ENCODE measurements at places on chromosomes 6 and 20.

DNA sequence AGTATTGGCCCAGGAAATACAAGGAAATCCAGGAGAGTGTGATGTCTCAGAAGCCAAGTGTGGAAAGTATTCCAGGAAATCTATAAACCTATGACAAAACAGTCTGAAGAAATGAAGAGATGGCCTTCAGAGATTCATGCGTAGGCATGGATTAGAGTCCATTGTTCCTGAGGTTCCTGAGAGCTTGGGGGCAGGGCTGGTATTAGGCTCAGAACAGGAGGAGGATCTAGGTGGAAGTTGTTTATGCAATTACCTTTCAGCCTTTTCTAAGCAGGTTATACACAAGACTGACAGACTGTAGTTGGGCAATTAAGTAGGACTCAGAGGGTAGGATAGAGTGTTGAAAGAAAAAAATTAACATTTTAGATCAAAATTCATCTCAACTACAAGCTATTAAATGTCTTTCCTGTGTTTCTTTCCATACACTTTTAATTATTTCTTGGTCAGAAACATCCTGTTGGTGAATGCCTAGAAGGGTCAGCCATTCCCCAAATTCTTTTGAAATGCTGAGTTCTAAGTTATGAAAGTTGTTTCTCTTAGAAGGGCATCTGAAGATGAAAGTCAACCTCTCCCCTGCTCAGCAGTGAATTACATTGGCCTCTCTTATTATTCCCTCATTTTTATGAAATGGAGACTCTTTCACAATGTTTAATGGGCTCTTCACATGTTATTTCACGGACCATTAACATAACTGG, 201.2 kb upstream of the MYLIP start:
- DNase-seq, result no peak

DNA sequence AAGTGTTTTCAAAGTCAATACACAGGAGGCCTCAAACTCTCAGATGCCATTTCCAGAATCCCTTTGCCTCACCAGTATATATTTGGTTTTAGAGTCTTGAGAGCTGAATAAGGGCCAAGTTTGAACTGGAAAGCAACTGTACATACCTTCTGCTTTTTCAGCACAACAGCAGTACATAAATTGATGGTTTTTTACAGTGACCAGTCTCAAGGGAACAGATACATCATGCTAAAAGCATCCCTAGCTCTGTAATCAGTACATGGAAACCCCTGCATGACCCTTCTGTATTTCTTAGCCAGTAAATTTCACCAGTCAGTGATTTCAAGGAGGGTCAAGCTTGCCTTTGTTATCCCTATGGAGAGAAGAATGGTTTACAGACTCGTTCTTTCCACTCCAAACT, 40.6 kb upstream of the ECHDC1 start:
- DNase-seq, result no peak

- DNase-seq, result no peak
Measured at GRCh38 chr20:34472246-34472925, 43.8 kb upstream of the DYNLRB1 start.

- DNase-seq, result no peak
Measured at GRCh38 chr6:22113026-22113766, 183.6 kb downstream of the PRL start.

GRCh38 chr6:149331043-149331807, 13.7 kb downstream of the TAB2 start:
- no peak for DNase-seq

DNA sequence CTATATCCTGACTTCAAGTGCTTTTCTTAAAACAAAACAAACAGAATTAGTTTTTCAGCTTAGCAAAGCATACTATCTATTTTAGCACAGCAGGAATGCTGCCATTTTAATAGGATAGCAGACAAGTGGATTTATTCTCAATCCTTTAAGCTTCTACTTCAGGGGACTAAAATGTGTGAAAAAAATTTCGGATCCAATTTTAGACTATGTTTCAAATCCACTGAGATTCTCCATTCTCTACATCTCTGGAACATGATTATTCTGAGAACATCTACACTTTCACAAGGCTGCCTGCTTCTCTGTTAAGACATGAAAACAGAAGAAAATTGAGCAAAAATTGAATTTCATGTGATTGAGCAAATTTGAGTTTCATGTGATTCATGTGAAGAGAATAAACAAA, 1321.3 kb downstream of the HACE1 start:
- DNase-seq, result no peak

DNA sequence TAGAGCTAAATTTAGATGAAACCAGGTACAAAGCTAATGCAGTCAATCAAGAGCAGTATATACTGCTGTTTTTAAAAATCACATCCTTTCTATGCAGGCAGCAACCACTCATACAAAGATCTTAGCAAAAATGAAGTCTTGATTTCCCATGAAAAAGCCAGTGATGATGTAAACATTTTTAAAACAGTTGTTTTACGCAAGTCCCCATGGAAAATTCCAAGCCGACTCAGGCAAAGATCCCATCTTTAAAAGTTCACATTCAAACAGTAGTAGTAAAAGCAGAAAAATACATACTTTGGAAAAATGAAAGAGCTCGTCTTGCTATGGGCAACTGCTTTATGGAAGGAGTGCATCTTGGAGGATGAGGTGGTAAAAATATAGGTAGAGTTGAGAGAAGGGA, 84.0 kb downstream of the RCAN2 start:
- DNase-seq, result no peak

DNA sequence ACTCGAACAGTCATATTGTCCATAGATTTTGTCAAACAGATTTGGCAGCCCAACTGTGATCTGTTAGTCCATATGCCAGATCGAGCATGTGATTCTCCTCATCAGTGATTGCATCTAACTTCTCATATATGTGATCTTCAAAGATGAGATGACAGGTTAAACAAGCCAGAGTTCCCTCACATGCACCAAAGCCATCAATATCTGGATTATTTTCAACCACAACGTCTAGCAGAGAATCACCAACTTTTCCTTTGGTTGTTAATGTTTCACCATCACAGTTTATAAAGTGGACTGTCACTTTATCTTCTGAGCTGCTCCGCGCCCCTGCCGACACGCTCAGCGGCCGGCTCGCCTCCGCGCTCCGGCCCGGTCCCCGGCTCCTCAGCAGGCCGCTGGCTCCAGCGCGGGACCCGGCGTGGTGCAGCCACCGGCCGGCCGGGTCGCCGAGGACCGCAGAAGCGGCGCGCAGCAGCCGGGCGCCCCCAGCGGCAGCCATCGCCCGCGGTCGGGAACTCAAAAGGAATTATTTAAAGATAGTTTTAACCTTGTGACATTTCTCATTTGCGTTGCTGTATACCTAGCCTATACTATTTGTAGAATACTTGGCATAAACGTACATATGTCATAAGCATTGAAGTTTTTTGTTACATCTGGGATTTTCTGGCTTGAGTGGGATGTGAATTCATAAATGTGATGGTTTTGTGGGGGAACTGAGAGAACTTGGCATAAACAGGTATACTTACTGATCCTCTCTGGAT, 40.1 kb upstream of the DYNLRB1 start:
- no peak for DNase-seq

DNA sequence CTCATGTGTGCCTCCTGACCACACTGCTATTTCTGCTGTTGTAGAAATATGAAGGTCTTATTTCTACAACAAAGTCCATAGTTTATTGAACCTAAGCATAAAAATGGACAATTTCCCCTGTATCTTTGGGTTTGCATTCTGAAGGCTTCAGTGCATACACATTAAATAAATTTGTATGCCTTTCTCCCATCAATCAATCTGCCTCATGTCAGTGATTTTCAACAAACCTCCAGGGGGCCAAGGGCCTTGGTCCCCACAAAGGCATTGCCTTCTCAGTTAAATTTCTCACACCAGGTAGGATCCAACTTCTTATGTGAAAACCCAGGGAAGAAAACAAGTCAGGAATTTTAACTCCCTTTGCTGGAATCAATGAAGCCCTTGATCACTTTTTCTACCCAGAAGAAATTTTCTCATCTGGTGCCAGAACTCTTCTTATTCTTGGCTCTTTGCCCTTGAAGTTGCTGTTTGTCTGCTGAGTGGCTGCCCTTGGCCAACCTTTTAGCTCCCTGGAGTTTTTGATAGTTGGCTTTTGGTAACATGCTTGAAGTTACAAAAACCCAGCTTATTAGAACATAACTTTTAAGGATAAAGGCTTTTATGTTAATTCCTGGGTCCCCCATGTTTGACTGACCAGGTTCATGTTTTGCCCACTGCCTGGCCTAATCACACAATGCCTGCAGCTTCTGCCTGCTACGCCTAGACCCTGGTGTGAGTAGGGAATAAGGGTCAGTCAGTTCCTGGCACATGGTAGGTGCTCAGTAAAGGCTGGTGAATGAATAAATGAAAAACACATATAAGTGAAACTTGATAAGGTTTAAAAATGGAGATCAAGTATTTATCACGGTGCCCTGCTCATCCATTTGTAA, 37.0 kb downstream of the SHLD1 start:
- no peak for DNase-seq
